HS-5 (cell line): ENCODE measurements at places on chromosomes 6 and 20.

DNA sequence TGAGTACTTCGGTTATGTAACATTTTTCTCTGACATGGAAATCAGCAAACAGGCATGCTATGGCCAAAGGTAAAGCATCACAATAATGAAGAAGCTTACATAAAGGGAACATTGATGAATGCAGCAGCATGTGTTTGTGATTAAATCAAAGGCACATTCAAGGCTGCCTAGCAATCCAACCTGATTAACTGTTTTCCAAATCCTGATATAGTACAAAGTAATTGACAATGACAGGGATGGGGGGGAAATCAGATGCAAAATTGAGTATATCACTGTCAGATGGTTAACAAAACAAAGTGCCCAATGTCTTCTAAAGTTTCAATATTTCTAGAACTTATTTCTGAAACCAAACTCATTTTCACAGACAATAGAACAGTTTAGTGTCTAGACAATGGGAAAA is 39.2 kb upstream of the B3GAT2 start:
- no peak for DNase-seq

DNA sequence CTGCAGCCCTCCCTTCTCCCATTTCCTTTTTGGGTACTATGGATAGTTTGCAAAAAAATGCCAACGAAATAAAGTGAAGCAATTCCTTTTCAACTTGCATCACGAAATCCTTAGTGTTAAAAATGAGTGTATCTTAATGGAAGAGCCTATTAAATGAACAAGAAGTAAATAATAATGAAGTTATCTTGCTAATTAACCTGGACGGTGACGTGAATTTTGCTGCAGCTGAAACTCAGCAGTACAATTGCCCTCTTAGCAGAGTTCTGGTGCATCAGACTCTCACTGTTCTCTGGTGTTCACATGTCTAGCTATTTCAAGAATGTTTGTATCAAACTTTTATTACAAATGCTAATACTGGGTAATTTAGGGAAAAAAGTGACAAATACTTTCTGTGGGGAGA is 119.7 kb upstream of the HDAC2 start:
- no peak for DNase-seq

- DNase-seq, result no peak
These were observed 227.1 kb downstream of the ANKRD60 start for GRCh38 chr20:58001381-58001780.

DNA sequence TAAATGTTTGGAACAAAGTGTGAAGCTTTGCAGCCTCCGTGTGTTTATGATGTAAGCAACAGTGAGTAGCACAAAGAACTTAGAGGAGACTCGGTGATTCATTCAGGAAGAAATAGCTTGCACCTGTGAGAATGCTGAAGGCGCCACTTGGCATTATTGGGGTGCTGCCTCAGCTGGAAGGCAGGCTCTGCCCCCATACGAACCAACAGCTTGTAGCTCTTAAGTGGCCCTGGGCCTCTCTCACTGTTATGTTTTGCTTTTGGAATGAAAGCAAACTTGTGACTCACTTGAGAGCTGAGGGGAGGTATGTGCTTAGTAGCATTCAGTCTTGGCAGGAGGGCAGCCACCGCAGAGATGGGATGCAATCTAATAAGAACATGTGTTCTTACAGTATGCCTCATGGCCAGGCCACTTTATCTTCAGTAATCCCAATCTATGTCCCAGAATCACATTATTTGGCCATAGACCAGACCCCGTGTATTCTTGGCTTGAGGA is 310.7 kb downstream of the EYA4 start:
- DNase-seq, result peak; percentile 93
